ENCODE measurements at places on chromosomes 7 and 10.

DNA sequence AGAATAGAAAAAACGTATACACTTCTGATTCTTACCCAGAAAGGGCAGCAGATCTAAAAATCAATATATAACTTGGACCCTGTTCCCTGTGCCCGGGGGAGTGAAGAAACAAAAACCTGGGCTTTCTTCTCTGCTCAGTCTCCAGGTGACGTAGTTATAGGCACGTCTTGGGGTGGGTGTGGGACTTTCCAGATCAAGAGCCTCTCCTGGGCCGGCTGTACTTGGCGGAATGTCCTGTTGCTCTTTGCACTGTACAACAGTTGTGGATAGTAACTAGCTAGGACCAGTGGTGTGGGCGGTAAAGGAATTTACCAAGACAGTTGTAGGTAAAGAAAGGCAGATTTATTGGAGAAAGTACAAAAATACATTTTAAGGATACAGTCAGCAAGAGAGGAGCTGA, 40.4 kb upstream of the STEAP4 start:
- DNase-seq = no peak

- no peak for DNase-seq
Observed at GRCh38 chr7:68014031-68014736, 1017.6 kb downstream of the TYW1 start.

DNA sequence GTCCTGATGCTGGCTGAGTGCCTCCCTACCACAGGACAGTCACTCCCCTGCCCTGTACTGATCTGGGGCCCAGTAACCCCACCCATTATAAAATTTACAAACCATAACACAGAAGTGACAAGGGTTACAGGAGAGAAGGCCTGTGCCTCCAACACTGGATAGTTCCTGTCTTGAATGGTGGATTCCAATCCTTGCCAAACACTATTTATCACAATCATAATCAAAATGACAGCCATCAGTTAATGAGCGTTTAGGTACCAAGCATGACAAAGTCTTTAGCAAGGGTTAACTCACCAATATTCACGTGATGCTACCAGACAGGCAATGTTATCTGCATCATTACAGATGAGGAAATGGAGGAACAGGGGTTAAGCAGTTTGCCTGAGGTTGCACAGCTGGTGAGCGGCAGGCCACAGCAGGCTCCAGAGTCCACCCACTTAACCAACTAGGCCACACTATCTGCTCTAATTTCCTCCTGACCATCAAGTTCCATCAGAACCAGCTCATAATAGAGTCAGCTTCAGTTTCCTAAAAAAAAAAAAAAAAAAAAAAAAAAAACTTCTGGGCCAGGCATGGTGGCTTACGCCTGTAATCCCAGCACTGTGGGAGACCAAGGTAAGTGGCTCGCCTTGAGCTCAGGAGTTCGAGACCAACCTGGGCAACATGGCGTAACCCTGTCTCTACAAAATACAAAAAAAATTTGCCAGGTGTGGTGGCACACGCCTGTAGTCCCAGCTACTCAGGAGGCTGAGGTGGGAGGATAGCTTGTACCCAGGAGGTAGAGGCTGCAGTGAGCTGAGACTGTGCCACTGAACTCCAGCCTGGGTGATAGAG, 14.2 kb downstream of the PDLIM1 start:
- no peak for DNase-seq

DNA sequence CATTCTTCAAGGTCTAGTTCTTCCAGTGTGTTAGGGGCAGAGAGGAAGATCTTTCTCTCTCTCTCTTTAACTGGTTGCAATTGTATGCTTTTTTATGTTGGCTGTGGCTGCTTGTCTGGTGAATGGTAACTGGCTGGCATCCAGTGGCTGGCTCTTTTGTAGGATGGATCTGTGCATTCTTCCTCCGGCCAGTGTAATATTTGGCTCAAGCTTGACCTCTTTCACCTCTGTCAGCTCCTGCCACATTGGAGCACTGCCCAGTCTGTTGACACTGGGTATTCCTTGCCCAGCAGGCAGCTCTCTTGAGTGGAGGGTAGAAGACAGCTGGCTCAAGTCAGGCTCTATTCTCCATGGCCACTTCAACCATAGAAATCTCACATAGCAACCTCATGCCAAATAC, 528.3 kb downstream of the PHTF2 start:
- DNase-seq = no peak

- DNase-seq = no peak
Observed at GRCh38 chr7:134415700-134416099, 43.2 kb downstream of the AKR1B1 start.

All from naive thymus-derived CD8-positive, alpha-beta T cell (primary cell).